Fibroblast of skin of right quadriceps (primary cell): ENCODE measurements at places on chromosomes 5 and 9.

GRCh38 chr9:138050472-138051330 is 173.1 kb downstream of the CACNA1B start:
- DNase-seq: no peak

DNA sequence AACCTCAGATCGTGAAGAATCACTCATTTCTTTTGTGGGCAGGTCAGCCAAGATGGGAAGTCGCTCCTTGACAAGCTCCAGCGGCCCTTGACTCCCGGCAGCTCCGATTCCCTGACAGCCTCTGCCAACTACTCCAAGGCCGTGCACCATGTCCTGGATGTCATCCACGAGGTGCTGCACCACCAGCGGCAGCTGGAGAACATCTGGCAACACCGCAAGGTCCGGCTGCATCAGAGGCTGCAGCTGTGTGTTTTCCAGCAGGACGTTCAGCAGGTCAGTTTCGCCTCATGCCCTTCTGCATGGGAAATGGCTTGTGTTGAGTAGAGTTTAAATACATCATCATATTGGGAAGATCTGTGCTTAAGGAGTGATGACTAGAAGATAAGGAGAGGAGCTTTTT is 173.3 kb downstream of the TRIO start:
- DNase-seq: no peak

GRCh38 chr9:655875-656274 is 185.6 kb upstream of the DMRT1 start:
- peak; percentile 7 for DNase-seq

DNA sequence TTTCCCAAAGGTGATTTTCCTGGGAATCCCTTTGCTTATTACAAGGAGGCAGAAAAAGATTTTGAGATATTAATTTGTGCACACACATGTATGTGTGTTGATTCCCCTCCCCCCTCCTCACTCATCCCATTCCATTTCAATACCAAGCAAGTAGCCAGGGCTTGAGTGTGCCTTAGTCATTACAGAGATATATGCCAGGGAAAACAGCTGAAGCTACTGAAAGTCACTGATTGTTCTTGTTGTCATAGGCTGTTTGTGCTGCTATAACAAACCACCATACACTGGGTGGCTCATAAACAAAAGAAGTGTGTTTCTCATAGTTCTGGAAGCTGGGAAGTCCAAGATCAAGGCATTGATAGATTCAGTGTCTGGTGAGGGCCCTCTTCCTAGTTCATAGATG is 158.6 kb downstream of the BAAT start:
- DNase-seq: no peak

GRCh38 chr9:69454321-69454720 is 129.3 kb downstream of the ENTREP1 start:
- DNase-seq: no peak

GRCh38 chr5:139389701-139390638 is at the start of gene MZB1:
Gene MZB1, minus strand, starts transcription at chr5:139389913. Its CDS starts 57 bp downstream, at chr5:139389856.
- no peak for DNase-seq

DNA sequence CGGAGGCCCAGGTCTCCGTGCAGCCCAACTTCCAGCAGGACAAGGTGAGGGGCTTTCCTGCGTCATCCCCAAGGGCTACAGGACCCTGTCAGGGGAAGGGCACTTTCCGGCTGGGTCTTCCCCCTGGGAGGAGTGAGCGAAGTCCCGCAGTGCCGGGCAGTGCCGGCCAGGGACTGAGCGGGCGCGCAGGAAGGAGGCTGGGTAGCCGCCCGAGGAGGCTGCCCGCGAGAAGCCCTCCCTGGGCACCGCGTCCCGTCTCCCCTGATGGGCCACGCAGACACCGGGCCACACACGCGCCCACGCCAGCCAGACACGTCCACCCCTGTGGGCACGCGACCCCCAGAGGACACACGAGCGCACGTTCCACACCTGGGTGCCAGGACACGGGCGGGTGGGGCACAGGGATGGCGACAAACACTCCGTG is 357 bp downstream of the PTGDS start:
- DNase-seq: no peak

DNA sequence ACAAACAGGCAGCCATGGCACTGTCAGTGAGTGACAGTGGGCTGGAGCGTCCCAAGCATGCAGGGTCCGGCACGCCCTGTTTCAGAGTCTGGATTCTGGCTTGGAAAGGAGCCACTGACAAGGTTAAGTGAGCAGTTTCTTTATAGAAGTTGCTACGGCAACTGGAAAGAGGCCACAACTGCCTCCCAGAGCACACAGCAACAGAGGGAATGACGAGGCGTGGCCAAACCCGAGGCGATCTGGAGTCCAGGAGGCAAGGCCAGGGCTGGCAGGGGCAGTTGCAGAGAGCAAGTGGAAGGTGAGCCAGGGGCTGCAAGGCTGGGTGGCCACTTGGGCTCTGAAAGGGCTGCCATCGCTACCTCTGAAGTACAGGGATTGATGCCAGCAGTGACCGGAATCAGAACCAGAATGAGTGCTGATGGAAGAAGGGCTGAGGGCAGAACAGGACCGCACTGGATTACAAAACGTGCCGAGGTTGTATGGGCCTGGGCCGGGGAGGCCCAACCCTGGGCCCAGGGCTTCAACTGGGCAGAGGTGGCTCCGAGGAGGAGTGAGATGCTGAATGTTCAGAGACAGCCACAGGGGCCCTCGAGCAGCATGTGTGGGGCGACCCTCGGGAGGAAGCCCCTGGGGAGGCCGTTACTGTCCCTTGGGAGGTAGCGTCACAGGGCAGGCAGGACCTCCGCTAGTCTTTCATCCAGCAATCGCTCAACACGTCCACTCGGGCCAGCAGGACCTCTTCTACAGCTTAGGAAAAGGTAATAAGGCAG is 4.6 kb downstream of the MRPL41 start:
- no peak for DNase-seq

GRCh38 chr9:109604131-109604530 is 106.0 kb upstream of the PTPN3 start:
- peak; percentile 40 for DNase-seq

DNA sequence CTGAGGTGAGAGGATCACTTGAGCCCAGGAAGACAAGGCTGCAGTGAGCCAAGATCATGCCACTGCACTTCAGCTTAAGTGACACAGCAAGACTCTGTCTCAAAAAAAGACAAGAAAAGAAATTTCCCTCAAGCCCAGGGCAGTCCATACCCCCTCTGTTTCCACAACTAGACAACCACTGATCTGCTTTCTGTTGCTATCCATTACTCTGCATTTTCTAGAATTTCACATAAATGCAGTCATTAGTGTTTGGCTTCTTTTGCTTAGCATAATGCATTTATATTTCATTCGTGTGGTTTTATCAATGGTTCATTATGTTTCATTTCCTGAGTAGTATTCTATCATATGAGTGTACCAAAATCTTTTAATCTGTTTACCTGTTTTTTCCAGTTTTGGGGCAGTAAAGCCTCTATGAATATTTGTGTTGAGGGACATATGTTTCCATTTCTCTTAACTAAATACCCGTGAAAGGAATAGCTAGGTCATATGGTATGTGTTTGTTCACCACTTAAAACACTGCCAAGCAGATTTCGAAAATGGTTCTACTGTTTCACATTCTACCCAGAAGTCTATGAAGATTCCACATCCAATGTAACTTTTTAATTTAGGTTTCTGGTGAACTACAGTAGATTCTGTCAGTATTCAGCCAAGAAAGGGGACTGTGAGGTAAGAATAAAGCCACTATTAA is 271.8 kb downstream of the ZNF608 start:
- DNase-seq: no peak

DNA sequence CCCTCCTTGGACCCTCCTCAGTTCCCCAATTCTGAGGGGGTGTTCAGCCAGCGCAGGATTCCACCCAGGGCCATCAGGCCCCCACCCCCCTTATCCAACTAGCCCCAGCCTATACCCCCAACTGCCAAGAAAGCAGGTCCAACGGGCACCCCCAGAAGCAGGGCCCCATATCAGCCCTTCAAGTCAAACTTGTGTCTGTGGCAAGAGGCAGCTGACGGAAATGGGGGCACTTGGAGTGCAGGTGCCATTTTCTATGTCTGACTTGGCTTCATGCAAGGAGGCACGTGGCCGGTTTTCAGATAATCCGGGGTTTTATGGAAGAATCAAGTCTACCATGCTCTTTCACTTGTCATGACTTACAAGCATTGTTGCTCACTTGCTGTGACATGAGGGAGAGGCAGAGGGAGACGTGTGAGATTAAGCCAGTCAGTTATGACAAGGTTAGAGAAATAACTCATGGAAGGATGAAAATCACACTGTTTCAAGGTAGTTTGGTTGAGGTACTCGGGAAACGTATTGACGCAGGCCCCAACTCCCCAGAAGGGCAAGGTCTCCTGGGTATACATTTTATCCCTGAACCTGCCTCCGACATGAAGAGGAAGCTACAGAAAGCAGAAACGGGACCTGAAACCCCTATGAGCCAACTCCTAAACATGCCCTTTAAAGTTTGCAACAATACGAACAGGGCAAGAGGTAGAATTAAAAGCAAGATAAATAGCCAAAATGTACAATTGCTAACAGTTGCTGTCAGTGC is 26.5 kb upstream of the CLPTM1L start:
- no peak for DNase-seq

DNA sequence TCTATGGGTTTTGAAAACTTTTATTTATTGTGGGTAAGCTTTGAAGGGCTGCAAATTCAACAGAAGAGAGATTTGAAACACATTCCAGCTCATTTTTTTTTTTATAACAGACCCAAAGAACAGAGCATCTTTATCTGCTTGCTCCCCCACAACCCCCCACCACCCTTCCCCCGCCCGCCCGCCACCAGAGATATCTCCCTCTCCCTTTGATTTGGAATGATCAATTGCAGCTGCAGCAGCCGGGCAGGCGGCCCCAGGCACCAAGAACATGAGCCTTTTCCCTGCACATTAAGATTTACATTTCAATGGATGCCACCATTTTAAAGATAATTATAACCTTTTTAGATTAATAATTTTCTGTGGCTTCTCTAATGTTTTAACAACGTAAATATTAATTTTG is 510.9 kb downstream of the ZNF608 start:
- DNase-seq: no peak

GRCh38 chr9:127197186-127197860 is 67.3 kb upstream of the GARNL3 start:
- no peak for DNase-seq

DNA sequence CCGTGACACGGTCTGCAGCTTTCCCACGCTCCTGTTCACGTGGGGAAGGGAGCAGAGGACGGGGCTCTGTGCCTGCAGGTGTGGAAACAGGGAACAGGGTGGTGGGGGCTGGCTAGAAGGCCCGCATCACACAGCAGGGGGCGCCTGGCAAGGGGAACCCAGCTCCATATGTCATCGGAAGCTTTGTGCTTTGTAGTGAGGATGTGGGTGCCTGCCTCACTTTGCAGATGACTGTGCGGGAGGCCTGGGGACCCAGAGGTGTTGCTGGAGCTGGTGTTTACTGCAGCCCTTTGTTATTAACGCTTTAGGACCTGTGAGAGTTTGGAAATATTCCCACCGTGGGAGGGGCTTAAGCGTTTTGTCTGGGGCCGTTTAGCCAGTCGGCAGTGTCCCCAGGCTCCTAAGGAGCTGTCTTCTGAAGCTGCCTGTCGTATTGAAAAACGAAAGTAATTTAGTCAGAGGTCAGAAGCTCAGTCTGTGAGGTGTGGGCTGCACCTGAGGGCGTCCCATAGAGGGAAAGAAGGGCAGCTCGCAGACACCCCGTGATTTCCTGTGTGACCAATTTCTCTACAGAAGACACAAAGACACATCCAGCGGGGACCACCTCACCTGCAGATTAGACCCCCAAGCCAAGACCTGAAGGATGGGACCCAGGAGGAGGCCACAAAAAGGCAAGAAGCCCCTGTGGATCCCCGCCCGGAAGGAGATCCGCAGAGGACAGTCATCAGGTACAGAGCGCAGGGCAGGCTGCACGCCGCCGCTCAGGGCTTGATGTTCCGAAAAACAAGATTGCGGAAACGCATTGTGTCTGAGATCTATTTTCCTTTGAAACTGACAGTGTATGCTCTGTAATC is 9.1 kb downstream of the MAN1B1 start:
- DNase-seq: no peak

DNA sequence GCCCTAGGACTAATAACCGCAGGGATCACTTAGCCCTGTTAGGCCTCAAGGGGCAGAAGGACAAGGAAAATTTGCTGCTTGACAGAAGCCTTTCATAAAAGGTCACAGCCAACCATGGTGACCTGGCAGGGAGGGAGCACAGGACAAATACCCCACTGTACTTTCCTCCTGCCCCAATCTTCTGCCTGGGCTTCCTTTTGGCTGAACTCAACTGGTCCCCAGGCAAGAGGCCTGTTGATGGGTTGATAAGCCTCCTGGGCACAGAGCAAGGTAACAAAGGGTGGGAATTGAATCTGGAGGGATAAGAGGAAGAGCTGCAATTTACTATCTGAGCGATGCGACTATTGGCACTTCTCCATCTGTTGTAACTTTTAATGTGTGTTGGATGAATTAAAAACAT is 392.9 kb downstream of the RASEF start:
- DNase-seq: no peak

DNA sequence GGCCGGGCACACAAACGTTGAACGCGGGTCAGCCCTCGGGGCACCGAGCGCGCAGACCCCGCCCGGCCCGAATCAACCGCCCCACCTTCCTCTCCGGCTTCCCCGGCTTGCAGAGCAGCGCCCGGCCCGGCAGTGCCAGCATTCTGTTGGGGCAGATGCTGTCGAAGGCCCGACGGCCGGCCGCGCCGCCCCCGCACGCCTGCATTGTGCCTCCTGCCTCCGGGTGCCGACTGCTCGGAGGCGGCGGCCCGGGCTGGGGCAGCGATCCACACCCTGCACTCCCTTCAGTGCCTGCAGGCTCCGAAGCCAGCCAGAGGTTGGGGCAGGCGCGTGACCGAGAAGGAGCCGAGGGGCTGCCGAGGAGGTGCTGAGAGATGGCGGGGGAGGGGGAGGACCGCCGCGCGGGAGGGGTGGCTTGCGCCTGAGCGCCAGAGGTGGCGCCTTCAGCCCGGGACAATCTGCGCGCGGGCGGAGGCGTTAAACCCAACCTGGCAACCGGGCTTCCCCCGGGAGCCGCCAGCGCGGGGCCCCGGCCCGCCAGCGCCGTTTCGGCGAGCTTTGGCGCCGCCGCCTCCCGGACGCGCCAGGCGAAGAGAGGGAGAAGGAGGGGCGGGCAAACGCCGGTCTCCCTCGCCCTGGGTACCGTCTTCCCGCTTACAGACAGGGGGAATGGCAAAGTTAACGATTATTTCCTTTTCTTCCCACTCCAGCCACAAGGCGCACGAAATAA is at the start of gene MCIDAS:
TSS of gene MCIDAS (minus strand) at position 382 of the 730 bp plus-strand sequence. CDS start at position 205, 177 bp downstream.
- peak; percentile 25 for DNase-seq

DNA sequence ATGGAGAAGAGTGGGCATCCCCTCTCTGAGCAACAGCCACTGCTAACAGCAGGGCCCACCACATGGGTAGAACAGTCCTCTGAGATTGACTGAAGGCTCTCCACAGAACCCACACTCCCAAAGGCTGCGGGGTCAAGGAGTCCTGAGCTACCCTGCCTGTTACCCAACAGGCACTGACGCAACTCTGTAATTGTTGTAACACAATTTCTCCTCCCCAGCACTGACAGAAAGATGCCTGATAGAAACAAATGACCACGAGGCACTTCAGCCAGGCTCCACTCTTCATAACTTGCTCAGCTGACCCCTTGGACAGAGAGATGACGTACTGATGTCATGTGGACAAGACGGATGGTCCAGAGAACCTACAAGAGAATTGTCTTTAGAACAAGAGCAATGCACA is 220.7 kb downstream of the SPOCK1 start:
- DNase-seq: no peak
